ENCODE measurements at places on chromosomes 7 and 10.

GRCh38 chr10:90787393-90788198, 70.2 kb downstream of the HTR7 start:
- H3K27ac ChIP-seq, result no peak overlapping the region
- H3K4me3 ChIP-seq, result no peak overlapping the region
- H3K4me1 ChIP-seq, result no peaks in the 10 kb centered on the region
- DNase-seq, result peak; percentile 15
- H3K27me3 ChIP-seq, result no peaks in the 10 kb centered on the region

DNA sequence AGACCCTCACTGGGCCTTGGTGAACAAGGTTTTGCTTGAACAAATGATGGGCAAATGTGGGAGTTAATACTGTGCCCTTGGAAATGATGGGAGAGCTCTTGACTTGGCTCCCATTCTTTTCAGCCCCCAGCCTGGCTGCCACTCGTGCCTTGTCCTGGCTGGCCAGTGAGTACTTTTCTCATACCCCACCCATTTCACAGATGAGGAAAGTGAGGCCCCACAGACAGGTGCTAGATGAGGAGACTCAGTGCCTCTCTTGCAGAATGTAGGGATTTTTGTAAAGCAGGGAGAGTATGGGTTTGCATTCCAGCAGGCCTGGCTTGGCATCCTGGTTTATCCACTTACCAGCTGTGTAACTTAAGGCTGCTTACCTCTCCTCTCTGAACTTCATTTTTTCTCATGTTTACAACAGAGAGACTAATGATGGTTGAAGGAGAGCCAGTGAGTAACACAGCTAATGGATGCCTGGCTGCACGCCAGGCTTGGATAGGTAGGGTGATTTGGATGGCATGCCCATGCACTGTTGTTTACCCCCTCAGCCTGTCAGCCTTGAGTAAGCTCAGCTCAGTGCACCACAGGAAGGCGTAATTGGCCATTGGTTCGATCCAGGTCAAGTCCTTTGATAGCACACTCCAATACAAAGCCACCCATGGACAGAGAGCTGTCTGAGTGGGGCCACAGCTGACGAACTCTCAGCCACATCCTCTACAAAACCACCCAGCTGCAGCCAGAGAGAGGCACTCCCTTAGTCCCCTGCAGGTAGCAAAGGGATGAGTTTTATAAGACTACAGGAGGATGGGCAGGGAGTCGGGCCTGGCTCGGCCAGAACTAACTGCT, 436.8 kb downstream of the RPS24 start:
- no peak overlapping the region for H3K4me3 ChIP-seq
- no peaks in the 10 kb centered on the region for H3K36me3 ChIP-seq
- no peak for DNase-seq
- H3K4me1 ChIP-seq, result no peaks in the 10 kb centered on the region

GRCh38 chr7:42125321-42125720, 111.7 kb downstream of the GLI3 start:
- no peak overlapping the region for H3K4me3 ChIP-seq
- no peak overlapping the region for H3K27ac ChIP-seq
- H3K4me1 ChIP-seq, result no peaks in the 10 kb centered on the region
- no peak for DNase-seq
- no peaks in the 10 kb centered on the region for H3K36me3 ChIP-seq

DNA sequence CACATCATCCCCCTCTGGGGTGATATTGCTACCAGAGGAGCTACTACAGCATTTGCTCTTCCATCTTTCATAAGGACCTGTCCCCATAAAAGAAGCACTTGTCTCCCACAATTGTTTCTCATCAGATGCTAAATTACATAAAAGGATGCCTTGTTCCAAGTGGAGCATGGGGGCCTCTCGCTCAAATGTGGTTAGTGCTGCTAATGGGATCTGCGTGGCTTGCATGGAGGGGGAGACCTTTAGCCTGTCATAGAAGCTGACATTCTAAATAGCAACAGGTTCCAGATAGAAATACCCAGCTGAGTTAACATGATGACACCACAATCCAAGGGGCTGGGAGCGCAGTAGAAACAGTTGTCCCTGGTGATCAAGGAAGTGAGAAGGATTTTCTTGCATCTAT, 257.9 kb downstream of the SFMBT2 start:
- H3K36me3 ChIP-seq, result no peaks in the 10 kb centered on the region
- H3K27ac ChIP-seq, result no peak overlapping the region
- H3K4me3 ChIP-seq, result no peak overlapping the region
